ENCODE measurements at places on chromosomes 1 and 21.

GRCh38 chr1:94679332-94680038, 137.9 kb upstream of the F3 start:
- no peak for DNase-seq

GRCh38 chr1:55214212-55214933, 791 bp downstream of the USP24 start:
- DNase-seq = peak; percentile 19

GRCh38 chr21:25176637-25177412, 430.5 kb downstream of the MRPL39 start:
- DNase-seq = peak; percentile 22

- peak; percentile 78 for DNase-seq
Observed at GRCh38 chr1:15459771-15460707, 3.5 kb downstream of the CELA2A start.

DNA sequence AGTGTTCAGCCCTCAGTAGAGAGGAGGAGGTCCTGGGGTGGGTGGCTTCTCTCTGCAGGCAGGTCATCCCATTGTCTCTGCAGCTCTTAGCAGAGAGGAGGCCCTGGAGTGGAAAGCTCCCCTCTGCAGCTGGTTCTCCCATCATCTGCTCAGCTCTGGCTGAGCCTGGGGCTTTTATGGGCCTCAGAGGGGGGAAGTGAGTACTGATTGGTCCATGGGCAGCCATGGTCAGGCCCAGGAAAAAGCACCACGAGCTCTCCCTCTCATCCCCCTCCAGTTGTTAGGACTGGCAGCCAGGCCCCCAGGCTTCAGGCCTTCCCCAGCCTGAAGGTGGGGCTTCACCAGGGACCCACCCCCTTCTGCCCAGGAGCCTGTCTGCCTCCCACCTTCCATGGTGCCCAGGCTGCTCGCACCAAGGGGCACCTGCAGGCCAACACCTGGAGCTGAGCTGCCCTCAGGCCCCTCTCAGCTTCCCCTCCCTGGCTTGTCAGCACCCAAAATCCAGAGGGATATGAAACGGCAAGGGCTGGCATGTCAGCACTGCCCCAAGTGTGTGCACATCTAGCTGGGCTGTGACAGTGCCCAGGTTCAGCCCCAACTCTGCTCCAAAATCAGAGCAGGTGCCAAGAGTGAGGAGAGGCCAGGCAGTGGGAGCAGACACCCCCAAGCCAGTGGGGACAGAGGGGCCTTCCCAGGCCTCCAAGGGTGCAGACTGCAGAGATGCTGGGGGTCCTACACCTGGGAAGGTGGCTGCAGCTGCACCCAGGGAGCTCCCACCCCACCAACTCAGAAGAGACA, 449.0 kb downstream of the MATN1 start:
- DNase-seq = no peak

- DNase-seq = no peak
Observed at GRCh38 chr21:30233228-30234020, 17.5 kb upstream of the CLDN8 start.

DNA sequence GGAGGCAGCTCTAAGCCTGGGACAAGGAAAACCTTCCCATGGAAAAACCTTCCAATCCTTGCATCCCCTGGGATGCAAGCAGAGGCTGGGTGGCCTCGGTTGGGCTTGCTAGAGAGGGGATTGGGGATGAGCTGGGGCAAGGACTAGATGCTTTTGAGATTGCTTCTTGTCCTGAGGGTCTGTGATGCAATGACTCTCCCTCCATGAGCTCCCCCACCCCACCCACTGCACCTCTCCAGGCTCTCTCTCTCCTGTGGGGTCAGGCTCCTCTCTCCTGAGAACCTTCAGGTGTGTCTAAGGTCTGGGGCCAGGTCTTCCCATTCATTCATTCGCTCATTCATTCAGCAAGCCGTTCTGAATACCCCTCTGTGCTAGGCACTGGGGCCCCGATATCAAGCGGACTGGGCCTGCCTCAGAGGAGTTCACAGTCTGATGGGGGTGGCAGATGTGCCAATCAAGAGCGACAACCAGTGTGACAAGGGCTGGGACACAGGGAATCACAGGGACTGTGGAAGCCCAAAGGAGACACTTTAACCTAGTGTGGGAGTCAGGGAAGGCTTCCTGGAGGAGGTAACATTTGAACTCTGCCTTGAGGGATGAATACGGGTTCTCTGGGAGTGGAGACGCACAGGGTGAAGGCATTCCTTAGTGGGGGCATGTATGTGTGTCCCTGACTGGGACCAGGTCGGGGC, 6.5 kb downstream of the LDLRAD1 start:
- no peak for DNase-seq

DNA sequence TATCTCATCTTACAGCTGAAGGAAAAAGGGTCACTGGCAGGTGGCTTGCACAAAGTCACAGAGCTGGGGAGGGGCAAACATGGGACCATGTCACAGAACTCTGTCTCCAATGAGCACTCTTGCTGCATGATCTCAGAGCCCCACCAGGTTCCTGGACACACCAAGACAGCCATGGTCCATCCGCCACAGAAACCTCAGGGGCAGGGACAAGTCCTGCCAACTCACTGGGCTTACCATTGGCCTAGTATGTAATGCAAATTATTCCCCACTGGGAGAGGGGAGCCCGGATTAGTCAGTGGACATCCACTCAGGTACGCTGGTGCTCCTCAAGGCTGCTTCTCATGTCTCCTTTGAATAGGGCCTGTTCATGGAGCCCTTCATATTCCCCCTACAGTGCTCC, 14.2 kb downstream of the S100A7A start:
- DNase-seq = no peak

GRCh38 chr1:24644100-24644384, 940 bp downstream of the SRRM1 start:
- DNase-seq = peak; percentile 8

GRCh38 chr1:247465796-247466195, 7.9 kb upstream of the OR2B11 start:
- DNase-seq = peak; percentile 56

DNA sequence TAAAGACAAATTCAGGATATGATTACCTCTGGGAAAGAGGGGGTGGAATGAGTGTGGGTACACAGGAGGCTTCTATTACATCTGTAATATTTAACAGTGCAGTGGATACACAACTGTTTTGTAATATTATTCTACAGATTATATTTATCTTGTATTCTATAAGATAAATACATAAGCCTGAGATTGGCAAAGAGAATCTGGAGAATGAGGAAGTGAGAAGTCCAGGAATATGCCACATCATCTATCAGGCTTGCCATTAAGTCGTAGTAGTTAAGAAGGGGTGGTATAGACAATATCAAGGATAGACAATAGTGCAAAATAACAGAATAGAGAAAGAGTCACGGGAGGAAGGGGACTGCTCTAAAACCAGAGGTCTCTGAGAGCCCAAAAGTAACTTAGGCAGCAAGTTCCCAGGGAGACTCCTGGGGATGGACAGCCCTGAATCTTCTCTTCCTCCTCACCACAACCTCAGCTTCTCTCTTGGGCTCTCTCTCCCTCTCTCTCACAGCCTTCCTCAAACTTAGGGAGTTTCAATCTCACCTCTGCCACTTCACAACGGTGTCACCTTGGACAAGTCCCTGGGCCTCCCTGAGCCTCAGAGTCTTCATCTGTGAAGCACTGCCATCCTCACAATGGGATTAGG, 14.0 kb upstream of the PTAFR start:
- peak; percentile 49 for DNase-seq

GRCh38 chr21:44994047-44994694, 54.3 kb downstream of the SLX9 start:
- DNase-seq = no peak

DNA sequence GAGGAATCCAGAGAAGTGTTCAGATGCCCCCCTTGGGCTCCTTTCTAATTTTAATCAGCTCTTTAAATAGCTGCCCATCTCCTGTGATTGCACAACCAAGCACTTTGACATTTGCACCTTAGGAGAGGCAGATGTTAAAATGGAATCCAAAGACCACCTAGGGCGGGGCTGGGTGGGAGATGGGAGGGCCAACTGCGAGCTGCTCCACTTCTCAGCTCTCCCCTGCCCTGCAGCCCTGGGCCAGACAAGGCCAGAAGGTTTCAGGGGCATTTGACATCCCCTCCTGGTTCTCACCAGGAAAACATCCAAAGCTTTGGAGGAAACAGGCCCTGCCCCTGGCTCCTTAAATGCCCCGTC, 106.9 kb downstream of the DHRS3 start:
- no peak for DNase-seq

DNA sequence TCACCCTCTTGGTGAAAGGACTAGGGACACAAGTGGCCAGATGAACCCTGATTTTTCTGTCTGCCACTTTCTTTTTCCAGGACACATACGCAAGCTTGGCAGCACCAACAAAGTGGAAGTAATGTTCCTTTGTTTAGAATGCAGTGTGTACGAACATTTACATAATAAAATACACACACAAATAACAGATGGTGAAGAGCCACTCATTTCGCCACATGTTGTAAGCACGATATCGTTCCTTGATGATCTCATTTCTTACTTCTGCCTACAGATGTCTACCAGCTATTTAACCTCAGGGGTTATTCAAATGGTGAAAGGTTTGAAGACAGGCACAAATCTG, 670.2 kb upstream of the CXADR start:
- DNase-seq = no peak

DNA sequence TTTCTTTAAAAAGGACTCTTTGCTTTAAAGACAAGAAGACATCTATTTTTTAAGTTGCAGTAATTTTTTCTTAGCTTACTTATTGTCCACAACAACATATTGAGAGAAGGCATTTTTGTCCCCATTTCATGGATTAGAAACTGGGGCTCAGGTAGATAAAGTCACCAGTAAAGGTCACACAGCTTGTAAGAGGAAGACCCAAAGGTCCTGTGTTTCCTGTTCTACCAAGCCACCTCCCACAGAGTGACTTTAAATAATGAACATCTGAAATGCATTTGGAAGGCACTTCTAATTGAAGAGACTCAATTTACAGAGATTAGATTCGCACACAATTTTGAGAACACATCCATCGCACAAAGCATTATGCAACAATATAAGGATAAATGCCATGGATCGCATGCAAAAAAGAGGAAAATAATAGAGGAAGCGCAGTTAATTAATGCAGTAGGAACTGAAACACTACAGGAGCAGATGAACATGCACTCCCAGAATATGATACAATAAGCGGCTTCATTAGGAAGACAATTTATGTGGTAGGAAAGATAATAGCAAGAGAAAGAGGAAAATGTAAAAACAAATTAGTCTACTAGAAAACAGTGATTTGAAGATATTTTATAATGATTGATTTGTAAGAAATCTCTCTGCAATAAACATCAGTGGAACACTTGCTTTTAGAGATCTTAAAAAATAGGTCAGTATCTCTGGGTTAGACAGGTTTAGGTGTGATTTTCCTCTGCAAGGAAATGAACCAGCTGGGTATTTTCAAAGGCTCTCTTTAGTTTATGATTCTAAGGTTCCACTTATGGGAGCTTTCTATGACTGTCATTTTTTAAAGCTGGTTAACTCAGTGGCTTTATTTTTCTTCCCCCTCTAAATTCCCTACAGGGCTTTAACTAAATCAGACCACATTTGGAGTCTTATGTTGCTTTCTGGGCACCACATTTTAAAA, 27.1 kb upstream of the CD2 start:
- DNase-seq = peak; percentile 47

DNA sequence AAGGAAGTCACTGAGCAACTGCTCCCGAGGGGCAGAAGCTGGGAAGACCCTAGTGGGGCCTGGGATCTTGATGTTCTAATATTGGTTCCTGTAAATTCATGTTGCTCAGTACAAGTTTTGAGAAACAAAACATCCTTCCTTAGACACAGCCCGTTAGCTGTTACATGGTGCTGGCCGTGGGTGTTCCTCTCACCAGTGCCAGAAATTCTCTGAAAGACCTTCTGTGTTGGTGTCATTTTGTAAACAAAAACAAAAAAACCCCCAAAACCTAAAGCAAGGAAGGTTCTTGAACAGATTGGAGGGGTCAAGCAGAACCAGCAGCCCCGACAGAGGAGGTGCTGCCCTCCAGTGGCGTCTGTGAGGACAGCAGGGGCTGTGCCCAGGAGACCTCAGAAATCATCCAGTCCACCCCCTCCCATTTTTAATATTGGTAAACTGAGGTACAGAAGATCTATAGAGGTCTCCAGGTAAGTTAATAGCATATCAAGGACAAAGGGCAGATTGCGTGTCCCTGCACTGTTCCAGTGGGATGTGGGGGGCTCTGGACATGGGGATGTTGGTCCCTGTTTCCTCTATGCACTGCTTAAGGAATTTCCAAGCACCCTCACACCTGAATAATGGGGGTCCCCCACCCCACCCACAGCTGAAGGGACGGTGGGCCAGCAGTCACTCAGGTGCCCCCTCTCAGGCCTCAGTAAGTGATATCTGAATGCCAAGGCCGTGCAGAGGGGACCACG, 38.2 kb downstream of the SLC2A7 start:
- DNase-seq = peak; percentile 53

DNA sequence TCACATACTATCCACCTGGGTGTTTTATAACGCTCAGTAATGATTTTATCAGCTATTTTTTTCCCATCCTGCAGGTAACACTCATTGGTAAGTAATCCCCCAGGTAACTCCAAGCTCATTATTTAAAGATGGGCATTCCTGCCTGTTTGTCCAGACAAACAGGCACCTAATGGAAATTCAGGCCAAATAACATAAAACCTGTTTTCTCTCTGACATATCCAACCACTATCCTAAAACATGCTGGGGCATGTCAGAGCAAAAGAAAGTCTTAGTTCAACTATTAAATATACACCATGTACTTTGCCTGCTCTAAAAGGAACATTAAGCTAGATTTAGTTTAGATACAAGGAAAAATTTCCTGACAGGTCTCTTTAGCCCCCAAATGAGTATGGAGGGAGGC, 987.7 kb downstream of the TTLL7 start:
- no peak for DNase-seq

DNA sequence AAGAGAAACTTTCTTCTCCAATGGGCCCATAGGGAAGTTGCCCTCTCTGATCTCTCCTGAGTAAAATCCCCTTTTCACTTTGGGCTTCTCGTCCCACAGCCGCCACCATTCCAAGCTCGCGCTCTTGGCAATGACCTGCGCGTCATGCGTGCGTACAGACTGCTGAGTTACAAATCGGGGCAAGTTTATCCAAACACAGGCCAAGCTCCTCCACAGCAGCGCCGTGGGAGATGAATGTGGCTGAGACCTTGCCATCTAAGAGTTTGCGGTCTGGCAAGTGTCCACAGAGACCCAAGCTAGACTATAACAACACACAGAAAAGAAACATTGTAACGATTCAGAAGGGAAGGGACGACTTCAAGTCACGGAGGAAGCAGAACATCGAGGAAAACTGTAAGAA, 116.3 kb upstream of the SOD1 start:
- no peak for DNase-seq

DNA sequence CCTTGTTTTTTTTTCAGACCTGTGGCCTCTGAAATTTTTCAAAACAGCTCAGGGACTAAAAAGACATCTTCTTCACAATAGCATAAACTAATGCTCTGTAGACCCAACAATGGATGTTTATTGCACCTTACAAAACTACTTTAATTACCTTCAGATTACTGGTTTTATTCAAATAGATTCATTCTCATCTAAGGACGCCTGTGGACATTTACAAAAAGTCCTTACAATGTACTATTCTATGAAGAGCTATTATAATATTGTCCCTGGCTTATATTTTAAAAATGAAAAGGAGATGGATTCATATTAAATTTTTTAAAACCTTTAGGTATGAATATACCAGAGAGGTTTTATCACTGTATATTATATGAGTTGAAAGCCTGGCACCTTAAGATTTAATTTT, 238.4 kb upstream of the NR5A2 start:
- no peak for DNase-seq
